Stimulated activated CD4-positive, alpha-beta T cell treated with anti-CD3 and anti-CD28 coated beads, Interleukin-12 subunit alpha, Interleukin-12 subunit beta, amount 100 ng/mL, for 4 hours (primary cell): ENCODE measurements at places on chromosomes 2 and 18.
A peak's percentile ranks its signal among the peaks of the same experiment; 100 is the strongest.

DNA sequence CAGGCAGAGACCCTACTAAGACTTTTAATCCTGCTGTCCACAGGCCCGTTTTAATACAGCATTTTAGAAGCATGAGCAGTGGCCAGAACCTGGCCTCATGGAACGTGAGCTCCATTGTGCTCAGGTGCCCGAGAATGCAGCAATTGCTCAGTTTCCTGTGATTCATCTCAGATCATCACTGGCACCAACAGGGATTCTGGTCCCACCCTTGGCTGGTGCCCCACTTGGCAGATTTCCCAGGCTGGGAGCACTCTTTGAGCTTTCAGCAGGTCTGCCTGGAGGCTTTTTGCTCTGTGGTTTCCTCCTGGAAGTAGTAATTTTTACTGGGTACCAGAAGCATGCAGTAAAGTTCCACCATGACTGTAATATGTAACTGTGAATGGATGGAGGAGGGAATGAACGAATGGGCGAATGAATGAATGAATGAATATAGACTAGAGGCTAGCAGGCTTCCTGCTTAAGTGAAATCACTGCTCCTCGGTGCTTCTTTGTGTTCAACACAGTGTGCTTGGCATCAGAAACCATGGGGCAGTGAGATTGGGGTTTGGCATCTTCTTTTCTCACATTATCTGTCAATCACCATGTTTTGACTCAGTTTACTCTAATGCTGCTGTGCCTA lies 312.9 kb downstream of the PRKCE start:
- DNase-seq = no peak

DNA sequence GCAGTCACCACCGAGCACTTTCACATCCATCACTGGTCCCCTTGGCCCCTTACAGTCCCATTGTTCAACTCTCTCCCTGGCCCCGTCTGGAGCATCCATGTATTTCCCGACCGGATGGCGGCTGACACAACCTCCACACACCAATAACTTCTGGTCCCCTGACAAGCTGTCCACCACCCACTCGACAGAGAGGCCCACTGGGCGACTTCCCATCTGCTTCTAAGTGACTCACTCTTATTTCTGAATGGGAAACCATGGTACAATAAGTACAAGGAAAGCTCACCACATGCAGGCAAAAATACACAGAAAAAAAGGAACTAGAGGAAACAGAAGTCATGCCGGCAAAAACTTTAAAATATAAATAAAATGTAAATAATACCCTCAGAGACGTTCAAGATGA lies 82.9 kb upstream of the RAB12 start:
- DNase-seq = no peak

DNA sequence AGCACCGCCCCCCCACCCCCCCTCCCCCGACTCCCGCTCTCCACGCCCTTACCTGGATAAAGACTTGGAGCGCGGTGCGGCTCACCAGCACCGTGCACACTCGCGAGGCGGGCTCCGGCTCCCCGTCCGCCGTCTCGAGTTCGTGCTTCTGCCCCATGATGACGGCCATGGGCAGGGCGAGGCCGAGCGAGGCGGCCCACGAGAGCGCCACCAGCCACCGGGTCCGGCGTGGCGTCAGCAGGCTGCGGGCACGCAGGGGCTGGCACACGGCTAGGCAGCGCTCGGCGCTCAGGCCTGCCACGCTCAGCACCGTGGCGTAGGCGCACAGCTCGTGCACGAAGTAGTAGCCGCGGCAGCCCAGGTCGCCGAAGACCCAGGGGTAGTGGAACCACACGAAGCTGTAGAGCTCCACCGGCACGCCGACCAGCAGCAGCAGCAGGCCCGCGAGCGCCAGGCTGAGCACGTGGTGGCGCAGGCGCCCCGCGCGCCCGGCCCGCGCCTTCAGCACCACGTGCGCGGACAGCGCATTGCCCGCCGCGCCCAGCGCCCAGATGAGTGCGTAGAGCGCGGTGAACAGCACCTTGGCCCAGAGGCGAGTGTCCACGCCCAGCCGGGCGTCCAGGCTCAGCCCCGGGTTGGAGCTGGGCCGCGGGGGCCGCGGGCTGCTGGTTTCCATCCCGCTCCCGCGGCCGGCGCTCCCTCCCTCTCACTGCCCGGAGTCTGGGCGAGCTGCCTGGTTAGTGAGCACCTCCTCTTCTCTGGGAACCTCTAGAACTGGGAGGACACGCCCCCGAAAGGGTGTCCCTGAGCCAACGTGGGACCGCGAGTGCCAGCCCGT lies at the start of gene NTSR2:
TSS of gene NTSR2 (minus strand) at position 742 of the 838 bp plus-strand sequence. CDS start at position 676, 66 bp downstream.
- peak; percentile 18 for DNase-seq

- no peak for DNase-seq
These were observed 23.2 kb upstream of the LPIN2 start for GRCh38 chr18:3036108-3036507.

GRCh38 chr18:48534364-48534763 lies 4.5 kb upstream of the CTIF start:
- no peak for DNase-seq

DNA sequence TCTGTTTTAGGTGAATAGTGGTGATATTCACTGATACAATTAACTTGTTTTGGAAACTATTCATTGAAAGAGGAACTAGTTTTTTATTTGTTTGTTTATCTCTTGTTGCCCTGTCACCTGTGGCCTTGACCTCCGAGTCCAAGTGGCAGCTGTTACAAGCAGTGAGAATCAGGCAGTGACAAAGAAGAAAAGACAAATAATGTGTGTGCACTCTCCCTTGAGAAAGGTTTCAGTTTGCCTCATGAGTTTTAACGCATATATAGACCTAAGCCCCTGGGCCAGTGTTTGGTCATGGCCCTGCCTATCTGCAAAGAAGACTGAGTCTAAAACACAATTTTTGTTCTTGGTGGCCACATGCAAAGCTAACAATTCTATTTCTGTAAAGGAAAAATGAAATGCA lies 15.3 kb downstream of the KYNU start:
- DNase-seq = no peak

- DNase-seq = no peak
These were observed 5.8 kb upstream of the MEIS1 start for GRCh38 chr2:66428986-66429612.

- DNase-seq = no peak
These were observed 787 bp upstream of the TBR1 start for GRCh38 chr2:161415034-161415986.

DNA sequence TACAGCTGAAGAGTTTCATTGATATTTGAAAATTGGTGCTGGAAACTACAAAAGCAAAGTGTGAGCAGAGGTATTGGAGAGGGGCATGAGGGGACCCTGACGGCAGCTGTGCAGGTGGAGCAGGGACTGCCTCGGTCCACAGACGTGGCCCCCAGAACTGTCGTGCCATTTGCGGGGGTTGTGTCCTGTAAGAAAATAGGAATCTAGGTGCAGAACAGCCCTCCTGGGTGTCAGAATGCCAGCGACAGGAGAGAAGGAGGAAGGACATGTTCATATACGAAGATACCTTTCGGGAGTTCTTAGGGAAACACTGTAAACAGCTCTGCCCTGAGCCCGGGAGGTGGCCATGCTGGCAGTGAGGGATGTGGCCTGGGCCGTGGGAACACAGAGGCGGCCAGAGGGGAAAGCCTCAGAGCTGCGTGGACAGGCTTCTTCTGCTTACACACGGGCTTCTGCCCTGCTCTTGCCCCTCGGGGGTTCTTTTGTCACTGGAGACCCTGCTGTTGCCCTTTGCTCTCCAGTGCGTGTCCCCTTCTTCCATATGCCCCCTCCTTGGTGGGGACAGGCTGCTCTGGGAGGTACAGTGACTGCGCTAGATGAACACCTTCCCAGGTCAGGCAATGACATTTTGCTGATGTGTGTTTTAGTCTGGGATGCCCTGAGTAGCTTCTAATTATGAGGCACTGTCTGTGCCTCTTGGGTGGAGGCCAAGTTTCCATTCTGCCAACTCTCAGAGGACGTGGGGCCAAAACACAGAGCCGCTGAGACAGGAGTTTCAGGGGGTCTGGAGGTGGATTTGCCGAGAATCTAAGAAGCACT lies 81.9 kb upstream of the TXNDC2 start:
- no peak for DNase-seq

DNA sequence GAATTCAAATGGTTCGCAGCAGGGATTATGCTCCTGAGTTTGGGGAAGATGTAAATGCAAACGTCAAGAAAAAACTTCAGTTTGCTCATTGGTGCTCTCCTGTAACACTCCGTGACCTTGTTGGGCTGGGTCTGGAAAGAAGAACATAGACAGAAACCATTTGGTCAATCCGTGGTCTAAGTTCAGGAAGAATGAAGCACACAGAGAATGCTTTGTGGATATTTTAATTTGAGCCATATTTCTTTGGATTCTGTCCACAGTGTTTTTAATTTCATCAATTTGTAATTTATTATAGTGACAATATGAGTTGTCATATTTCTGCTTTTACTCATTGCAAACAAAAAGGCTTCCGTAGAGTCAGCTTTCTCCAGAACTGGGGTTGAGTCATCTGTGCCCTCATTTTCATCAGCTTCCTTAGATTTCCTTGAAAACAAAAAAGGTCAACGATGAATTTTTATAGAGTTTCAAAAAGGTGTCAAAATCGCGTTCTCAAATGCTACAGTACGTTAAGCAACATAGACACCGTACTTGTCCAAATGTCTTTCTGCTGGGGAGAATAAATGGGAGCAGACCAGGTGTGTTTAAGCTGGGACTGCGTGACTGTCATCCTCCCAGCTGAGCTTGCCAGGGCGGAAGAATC lies 606.4 kb downstream of the RNF144A start:
- no peak for DNase-seq

GRCh38 chr18:74856434-74856833 lies 258.8 kb downstream of the ZNF407 start:
- DNase-seq = no peak

DNA sequence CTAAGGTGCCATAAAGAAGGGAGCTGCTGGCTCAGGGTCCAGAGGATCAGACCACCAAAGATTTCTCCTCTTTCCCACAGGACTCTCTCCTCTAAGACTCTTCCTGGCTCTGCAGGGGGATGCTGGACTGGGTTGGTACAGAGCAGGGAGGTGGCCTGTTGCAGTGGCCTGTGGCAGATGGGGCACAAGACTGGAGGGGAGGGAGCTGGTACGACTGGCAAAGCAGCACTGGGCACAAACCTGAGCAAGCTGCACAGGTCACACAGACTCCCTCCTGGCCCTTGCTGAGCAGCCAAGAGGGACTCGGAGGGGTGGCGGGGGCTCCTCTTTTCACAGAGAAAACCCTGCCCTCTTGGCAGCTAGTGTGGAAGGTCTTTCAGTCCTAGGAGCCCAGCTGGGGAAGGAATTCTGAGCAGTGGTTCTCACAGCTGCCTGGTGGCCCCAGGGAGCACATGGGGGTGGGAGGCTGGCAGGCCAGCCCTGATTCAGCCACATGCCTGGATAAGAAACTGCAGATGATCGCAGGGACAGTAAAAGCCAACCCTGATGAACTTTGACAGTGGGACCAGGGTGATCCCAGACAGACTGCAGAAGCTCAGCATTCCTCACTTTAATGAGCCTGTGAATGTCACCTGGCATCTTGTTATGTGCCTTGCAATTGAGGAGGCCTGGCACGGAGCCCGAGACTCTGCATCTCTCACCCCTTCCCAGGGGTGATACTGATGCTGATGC lies 32.5 kb upstream of the ACAA2 start:
- no peak for DNase-seq

GRCh38 chr18:25229081-25229480 lies 122.9 kb downstream of the ZNF521 start:
- DNase-seq = no peak

GRCh38 chr2:85438201-85439024 lies 19.9 kb downstream of the SH2D6 start:
- DNase-seq = no peak

DNA sequence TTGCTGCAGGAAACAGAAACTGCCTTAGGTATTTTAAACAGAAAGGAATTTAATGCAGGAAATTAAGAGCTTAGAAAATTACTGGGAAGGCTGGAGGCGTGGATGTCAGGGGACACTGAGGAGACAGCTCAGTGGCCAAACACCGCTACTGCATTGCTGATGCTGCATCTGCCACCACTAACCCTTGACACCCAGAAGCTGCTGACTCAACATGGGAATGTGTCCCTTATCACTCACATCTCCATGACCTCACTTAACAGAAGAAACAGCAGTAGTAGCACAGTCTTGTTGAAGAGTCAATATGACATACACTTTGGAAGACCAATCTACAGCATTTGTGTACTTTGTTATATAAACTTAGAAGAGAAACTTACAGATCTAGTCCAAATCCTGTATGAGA lies 906.1 kb downstream of the SLC4A3 start:
- no peak for DNase-seq

- DNase-seq = no peak
These were observed 327.4 kb downstream of the RND3 start for GRCh38 chr2:150160058-150160457.

- no peak for DNase-seq
These were observed 53.8 kb upstream of the SLC5A7 start for GRCh38 chr2:107932488-107932887.

- no peak for DNase-seq
These were observed 66.6 kb downstream of the EFEMP1 start for GRCh38 chr2:55856936-55857335.

GRCh38 chr2:120934574-120935338 lies 199.1 kb downstream of the GLI2 start:
- DNase-seq = no peak

DNA sequence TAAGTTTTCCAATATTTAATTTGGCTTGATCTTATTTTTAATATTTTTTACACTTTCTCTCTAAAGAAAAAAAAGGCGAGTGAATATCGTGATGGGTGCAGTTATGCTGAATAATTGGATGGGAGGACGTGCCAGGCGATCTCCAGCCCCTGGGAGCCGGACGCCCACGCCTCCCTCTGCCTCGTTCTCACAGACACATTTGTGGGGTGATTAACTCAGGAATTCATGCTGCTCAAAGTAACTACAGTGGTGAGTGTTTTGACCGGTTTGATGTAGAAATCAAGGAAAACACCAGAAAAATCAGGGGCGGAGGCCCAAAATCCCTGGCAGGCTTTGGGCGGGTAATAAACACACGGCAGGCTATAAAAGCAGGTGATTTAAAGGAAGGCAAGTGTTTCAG lies 736.8 kb upstream of the SALL3 start:
- DNase-seq = no peak

DNA sequence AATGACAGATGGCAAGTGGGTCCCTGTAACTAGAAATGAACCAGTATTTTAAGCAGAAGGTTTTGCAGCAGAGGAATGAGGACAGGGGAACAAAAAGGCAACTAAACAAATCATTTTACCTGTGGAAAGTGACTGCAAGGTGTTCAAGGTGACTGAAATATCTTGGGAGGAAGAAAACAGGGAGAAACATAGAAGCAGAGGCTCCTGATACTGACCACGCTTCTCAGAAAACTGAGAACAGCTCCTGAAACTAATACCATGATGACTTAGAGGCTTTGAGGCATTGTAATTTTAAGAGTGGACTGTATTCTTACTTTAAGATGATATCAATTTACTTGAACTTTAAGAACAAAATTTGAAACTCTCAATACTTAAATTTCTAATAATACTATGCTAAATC lies at the start of gene DYTN:
TSS of gene DYTN (minus strand) at position 101 of the 400 bp plus-strand sequence. CDS start 117 bp downstream, outside the sequence.
- no peak for DNase-seq

DNA sequence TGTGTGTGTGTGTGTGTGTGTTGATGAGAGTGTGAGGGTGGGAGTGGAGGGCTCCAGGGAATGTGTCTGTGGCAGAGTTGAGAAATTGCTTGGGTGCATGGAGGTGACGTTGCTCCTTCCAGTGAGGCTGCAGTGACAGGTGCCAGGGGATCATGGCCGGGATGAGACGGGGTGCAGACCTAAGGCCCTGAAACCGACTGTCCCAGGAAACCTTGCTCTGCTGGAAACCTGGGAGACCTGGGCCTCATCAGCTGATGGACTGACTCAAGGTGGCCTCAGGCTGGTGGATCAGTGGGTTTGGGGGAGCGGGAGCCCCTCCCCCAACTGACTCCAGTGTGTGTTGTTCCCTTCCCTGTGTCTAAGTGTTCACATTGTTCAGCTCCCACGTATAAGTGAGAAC lies 56.6 kb downstream of the INHBB start:
- DNase-seq = no peak

GRCh38 chr18:56982766-56983165 lies 164.1 kb upstream of the BOD1L2 start:
- DNase-seq = no peak
